Esophagus squamous epithelium (tissue), 5 donors: ENCODE measurements at places on chromosomes 6 and 20.

- DNase-seq: no peak
These were observed 12.7 kb upstream of the ZBTB46 start for GRCh38 chr20:63843778-63844177.

DNA sequence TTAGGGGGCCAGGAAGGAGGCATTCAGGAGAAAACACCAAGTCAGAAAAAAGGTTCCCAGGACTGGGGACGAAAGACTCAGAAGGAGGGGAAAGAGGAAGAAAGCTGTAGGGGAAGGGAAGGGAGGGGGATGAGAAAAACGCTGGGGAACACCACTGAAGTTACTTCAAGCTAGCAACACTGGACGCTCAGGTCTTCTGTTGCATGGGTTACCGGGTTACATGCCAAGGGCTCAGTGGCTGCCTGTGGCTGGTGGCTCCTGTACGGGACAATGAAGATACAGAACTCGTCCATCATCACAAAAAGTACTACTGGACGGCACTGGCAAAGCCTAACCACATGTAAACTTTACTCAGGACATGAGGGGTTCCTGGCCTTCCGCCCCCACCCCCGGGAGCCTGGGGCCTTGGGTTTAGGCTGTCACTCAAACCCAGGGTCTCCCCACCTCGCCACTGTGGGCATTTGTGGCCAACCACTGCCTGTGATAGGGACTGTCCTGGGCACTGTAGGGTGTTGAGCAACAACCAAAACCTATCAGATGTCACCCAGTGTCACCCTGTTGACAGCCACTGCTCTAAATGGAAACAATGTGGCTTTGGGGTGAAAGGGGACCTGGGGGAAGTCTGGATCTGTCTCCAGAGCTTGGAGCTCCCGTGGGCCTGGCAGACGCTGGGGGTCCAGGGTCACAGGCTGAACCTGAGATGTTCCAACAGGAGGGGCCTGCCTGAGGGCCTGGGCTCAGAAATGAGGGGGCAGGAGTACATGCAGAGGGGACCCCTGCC lies 40.3 kb upstream of the CD93 start:
- no peak for DNase-seq

GRCh38 chr6:158900663-158901312 lies 81.6 kb upstream of the EZR start:
- DNase-seq: no peak

DNA sequence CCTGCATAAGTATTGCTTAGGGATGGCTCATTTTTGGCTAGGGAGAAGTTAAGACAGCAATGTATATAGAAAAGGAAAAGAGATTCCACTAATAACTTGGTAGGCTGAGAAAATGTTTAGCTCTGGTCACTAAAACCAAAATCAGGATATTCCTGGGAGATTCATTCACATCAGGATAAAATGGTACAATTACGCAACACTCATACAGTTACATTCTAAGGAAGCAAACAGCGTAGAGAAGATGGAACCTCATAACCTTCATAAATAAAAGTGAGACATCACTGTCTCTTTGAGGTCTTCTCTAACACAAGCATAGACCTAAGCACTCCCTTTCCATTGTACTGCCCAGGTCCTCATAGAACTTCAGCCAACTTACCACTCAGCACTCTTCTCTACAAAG lies 295.7 kb upstream of the RUNX2 start:
- DNase-seq: no peak

- DNase-seq: no peak
These were observed 141.9 kb downstream of the CEBPB start for GRCh38 chr20:50332491-50332980.

DNA sequence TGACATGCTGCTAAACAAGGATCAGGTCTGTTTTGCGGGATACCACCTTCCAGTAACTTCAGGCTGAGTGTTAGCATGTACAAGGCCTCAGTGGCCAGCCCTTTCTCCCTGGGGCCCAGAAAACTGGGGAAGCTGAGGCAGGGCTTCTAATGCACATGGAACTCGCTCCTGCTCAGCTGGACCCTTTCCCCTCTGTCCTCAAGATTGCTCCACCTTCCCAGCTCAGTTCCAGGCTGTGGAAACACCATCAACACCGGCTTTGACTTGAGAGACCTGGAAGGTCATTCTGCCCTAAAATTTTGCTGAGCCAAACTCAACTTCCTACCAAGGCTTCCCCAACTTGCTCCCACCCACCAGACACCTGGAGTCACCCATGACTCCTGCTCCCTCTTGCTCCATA lies 4.2 kb upstream of the BLCAP start:
- DNase-seq: no peak

GRCh38 chr20:47479506-47479905 lies 22.2 kb upstream of the NCOA3 start:
- DNase-seq: no peak

- no peak for DNase-seq
These were observed 19.9 kb downstream of the PEDS1 start for GRCh38 chr20:50133474-50134217.

DNA sequence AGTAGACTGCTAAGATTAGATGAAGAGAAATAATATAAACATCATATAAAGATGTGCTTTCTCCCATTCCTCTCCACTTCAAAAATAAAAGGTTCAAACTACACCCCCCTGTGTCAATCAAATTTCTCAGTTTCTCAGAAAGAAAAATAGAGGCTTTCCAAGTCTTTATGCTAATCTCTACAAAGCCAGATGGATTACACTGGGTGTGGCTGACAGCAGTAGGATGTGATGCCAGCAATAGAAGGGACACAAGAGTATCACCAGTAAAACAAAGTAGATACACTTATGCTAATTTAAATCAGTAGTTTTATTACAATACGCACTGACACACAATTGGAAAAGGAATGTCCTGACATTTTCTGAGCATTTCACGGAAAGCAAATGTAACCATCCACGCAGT lies 353.4 kb downstream of the RNGTT start:
- no peak for DNase-seq

DNA sequence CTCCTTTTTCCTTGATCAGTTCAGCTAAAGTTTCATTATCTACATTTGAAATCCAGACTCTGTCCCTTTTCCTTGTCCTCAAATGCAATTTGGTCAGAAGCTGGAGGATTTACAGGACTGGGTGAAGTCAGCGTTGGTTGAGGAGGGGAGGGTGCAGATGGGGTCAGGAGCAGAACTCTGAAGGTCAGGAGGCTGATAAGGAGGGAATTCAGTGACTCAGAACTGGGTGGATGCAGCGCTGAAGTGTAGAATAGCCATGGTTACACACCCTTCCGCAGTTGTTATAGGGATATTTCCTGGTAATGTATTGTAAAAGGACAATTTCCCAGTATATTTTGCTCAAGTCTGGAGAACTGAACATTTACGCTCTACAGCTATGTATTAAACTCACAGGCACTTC lies 133.1 kb upstream of the FOXA2 start:
- no peak for DNase-seq

DNA sequence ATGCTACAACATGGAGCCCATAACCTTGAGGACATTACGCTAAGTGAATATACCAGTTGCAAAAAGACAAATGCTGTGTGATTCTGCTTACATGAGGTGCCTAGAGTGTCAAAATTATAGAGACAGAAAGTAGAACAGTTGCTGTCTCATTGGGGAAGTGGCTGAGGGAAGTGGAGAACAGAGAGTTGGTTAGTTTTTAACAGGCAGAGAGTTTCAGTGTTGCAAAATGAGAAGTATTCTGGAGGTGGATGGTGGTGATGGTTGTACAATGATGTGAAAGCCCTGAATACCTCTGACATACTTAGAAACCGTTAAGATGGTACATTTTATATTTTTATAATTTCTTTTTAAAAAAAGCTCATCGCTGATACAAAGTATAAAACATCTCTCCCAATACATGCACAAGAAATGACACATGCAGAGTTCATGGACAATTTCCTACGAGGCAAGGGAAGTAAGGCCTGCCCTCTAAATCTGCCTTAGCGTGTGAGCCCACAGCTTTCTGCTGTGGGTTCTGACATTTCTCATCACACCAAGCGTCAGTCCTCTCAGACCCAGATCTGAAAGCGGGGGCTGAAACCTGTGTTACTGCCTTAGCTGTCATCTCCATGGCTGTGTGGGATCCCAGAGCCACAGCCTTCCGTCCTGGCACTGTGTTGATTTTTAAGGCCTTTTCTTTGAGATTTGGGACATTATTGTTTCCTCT lies 126.0 kb downstream of the RNASET2 start:
- DNase-seq: no peak

DNA sequence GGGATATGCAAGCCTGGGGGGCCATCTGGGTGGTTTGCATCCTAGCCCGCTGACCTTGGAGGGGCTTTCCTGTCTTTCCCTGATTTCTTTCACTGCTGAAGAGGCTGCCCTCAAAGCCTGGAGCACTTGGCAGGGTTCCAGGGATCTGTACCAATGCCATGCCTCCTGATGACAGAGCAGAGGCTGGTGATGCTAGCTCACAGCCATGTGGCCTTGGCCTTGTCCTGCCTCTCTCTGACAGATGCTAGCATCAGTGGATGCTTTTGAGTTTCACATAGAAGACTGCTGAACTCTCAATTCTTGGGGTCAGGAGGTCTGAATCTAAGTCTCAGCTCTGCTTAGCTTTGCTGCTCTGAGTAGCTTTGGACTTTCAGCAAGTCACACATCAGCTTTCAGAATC lies 21.9 kb upstream of the RREB1 start:
- no peak for DNase-seq

GRCh38 chr20:62834967-62835730 lies 18.3 kb downstream of the COL9A3 start:
- DNase-seq: no peak

- DNase-seq: no peak
These were observed 254.0 kb upstream of the TAB2 start for GRCh38 chr6:149063468-149063867.

DNA sequence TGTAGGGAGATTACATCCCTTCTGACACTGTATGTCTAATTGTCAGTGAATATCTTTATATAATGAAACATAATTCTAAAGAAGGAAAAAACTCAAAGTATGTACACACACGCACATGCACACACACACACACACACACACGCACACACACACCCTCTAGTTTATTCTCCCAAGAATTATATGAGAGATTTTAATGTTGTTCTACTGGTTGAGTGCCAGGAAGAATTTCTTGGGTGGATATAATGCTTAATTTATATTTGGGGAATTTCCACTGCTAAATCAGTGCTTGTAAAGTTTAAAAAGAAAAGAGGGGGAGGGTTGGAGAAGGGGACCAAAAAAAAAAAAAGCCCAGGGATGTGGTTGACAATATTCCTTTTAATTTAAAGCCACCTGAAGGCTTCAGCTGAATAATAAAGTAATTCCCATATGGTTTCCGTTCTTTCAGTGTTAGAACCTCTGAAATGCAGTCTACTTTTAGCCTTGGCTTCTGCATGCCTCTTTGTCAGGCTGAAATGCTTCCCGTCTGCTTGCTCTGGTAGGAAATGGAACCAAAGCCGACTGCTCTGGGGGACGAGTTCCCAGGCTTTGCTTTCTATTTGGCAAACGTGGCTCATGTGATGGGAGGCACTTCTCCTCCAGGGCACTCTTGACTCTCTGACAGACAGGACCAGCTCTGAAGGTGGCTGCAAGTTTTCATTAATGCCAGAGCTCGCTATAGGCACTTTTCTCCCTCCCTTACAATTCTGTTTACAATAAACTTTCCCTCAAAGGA lies 225.4 kb downstream of the PRL start:
- DNase-seq: no peak

DNA sequence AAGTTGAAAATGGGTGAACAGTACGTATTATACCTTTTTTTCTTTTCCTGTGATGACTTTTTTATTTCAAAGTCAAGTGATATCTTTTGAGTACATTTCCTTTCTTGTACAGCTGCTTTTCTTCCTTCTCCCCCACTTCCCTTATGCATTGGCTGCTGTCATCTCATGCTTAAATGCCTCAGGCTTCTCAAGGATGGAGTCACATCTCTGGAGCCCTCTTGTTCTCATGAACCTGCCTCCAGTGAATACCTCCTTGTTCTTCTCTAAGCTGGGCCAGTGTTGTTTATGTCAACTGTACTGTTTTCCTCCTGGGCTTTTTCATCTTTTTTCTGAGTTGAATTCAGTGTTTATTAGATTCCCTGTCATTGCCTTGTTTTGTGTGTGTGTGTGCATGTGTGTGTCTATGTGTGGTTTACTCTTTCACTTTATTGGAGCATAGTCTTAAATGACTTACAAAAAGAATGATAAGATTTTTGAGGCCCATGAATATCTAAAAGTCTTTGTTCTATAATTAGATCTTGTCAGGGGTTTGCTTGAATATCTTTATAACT lies 23.6 kb downstream of the STXBP5 start:
- no peak for DNase-seq

GRCh38 chr20:52529826-52530225 lies 338.2 kb upstream of the ZFP64 start:
- DNase-seq: no peak

- no peak for DNase-seq
These were observed 34.4 kb upstream of the ARHGAP18 start for GRCh38 chr6:129744201-129744879.

DNA sequence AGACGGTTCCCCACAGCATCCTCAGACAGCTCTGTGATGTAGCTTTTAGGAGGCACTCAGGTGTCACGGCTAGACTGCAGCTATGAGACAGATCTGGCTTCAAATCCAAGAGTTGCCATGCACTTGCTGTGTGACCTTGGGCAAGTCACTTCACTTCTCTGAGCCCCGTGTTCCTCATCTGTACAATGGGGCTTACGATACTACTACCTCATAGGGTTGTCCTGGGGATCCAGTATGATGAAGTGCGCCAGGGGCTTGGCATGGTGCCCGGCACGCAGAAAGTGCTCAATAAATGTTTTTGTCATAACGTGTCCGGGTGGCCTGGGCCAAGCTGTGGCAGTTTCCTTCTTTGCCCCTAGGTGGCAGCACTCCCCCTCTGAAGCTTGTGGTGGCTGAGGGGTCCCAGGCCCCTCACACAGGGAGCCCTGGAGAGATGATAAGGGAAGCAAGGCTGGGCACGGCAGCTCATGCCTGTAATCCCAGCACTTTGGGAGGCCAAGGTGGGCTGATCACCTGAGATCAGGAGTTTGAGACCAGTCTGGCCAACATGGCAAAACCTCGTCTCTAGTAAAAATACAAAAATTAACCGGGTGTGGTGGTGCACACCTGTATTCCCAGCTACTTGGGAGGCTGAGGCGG lies 19.1 kb upstream of the CHMP4B start:
- DNase-seq: no peak

DNA sequence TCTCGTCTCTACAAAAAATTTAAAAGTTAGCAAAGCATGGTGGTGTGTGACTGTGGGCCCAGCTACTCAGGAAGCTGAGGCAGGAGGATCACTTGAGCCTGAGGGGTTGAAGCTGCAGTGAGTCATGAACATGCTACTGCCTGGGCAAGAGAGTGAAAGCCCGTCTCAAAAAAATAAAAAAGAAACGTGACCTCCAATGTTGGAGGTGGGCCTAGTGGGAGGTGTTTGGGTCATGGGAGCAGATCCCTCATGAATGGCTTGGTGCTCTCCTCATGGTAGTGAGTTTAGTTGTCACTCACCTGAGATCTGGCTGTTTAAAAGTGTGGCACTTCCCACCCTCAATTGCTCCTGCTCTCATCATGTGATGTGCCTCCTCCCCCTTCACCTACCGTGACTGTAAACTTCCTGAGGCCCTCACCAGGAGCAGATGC lies 24.3 kb downstream of the RBL1 start:
- no peak for DNase-seq

- DNase-seq: no peak
These were observed 5.5 kb downstream of the ELMO2 start for GRCh38 chr20:46400828-46401477.

GRCh38 chr20:46439837-46440236 lies 33.4 kb upstream of the ELMO2 start:
- DNase-seq: no peak

GRCh38 chr6:106508834-106509233 lies 120.5 kb downstream of the RTN4IP1 start:
- no peak for DNase-seq
